Activated CD8-positive, alpha-beta T cell treated with anti-CD3 and anti-CD28 coated beads, Interleukin-2, amount 10 ng/mL, durations not matched to agents 7 days and 5 days (primary cell): ENCODE measurements at places on chromosomes 3 and 15.

DNA sequence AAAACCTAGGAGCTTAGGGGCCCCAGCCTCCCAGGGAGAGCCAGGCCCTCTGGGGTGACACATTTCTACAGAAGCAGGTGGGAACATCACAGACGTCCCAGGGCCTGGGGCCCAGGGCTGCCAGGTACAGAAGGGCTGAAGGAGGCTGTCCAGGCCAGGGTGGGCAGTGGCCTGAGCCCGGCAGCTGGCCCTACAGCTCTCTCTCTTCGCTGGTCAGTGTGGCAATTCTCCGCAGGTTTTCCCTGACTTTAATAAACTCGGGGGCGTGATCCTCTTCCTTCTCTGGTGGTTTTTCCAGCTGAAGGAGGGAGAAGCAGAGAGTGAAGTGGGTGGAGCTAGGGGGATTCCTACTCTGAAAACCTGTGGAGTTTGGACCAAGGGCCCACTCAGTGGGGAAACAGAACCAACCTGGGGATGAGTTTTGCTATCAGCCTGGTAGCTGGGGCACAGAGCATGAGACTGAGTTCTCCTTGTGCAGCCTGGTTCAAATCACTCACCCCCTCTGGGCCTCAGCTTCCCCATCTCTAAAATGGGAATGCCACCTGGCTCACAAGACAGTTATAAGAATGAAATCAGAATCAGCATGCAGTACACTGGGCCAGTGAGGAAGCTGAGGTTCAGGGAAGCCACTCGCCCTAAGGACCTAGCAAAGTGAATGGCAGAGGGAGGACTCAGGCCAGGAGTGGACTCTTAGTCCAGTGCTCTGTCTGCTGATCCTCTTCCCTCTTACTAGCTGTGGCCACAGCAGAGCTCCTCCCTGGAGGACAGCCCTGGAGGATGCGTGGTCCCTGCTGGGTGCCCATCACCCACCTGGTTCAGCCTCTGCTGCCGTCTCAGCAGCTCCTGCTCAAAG is 10.6 kb downstream of the FAM107A start:
- DNase-seq: no peak

DNA sequence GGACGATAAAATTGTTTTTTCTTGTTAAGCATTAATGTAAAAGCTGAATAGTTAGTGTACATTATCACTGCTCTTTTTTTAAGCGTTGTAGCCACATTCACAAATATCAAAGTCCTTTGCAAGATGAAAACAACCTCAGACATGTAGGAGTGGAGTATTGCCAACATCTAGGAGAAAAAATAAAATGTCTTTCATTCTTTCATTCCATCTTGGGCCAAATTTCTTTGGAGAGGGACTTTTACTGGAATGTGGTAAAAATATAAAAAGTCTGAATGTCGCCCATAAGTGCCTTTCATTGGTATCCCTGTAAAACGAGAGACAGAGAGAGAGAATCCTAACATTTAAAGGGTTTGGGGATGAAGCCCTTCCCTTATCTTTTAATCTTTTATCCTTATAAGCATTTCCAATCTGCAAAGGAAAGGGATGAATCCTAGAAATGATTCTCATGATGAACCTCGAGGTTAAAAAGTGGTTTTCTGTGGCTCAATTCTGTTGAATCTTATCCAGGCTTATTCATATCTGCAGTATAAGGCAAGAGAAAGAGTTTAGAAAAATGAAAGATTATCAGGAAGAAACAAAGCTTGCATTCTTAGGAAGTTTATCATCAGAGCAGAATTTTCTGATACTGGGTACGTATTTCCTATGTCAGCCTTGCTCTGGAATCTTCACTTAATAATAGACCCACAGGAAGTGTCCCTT is 1031.7 kb downstream of the MCTP2 start:
- no peak for DNase-seq

DNA sequence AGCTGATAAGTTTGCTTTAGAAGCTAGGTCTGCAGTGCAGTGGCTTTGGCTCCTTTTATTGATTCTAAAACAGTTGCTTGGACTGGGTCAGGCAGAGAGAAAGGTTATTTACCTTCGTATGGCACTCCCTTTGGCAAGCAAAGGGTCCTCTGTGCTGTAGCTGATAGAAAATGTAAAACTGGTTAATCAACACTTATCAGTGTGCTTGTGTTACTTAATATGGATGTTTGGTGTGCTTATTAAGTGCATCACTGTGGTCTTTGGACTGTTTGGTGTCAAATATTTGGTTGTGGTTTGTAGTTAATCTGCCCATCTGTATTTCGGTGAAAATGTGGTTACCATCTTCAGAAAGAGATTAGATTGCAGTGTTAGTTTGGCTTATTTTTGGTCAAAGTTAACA is 16.0 kb downstream of the UBE2E2 start:
- no peak for DNase-seq

DNA sequence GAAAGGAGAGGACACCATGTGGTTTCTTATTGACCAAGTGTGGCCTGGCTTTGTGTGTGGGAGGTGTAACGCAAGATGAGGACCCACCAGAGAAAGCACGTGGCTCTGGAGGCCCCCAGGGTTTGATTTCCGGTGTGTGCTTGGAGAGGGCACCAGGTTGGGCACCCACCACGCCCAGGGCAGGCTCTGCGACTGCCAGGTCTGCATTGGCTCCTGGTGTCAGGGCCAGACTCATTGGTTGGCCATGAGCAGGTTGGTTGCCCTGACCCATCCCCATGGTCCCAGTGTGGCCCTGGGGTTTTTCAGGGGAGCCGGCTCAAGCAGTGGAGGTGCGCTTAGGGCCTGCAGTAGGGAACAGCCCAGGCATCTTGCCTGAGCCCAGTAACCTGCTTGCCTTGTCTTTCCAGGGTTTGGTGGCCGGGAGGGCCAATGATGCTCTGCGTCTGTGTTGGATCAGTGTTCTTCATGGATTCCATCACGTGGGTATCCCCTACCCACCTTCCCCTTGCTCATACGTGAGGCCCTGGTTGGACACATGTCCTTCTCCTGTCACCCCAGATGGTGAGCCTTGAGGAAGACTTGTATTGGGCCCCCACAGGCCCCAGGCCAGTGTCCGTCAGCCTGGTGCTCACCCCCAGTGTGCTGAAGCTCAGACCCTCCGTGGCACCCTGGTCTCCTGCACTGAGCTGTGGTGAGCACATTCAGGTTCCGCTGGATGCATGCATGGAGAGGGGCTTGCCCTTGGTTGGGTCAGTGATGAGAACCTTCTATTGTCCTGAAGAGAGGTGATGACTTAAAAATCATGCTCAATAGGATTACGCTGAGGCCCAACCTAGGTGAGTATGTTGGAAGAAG is 193.9 kb downstream of the UBE3A start:
- DNase-seq: no peak

- DNase-seq: no peak
Observed at GRCh38 chr3:86790884-86791549, 199.9 kb downstream of the VGLL3 start.

DNA sequence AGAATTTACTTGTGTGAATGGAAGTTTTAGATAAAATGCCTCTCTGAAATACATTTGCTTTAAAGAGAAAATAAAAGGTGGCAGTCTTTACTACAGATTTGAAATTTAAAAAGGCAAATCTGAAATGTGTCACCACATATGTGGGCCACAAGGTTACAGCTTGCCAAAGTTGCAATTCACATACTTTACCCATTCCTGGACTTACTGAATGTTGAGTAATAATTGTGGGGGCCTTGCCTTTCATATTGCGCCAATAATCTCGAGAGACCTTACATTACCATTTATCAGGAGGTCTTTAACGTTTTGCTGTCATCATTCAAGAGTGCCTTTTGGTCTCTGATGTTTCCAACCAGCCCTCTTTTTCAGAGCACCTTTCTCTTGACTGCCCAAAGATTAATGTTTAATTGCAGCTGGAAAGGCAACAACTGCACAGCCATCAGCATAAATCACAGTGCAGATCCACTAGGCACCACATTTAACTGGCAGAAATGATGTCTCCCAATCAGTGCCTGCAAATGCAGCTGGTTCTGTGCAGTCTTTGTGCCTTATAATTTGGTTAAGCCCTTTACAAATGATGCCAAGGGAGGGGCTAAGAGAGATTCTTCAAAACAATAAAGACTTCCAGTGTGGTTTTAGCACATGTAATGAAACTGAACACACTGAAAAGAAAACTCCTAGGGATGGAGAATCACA is 206.8 kb downstream of the MAGI1 start:
- DNase-seq: no peak

DNA sequence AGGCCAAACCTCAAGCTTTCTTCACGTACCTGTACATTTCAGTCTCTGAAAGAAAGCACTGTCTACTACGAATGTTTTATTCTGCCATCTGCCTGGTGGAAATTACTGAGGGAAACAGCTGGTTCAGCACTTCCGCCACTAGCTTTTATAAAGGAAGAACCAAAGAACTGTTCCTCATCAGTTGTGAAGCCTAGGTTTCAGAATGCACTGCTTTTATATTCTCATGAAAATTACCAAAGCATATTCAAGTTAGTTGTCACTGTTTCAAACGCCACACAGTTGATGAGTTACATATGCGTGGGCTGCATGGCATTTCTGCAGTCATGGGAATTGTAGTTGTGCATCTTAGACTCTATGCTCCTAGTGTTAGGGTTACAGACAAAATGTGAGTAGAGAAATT is 21.5 kb upstream of the ZBTB38 start:
- DNase-seq: no peak

DNA sequence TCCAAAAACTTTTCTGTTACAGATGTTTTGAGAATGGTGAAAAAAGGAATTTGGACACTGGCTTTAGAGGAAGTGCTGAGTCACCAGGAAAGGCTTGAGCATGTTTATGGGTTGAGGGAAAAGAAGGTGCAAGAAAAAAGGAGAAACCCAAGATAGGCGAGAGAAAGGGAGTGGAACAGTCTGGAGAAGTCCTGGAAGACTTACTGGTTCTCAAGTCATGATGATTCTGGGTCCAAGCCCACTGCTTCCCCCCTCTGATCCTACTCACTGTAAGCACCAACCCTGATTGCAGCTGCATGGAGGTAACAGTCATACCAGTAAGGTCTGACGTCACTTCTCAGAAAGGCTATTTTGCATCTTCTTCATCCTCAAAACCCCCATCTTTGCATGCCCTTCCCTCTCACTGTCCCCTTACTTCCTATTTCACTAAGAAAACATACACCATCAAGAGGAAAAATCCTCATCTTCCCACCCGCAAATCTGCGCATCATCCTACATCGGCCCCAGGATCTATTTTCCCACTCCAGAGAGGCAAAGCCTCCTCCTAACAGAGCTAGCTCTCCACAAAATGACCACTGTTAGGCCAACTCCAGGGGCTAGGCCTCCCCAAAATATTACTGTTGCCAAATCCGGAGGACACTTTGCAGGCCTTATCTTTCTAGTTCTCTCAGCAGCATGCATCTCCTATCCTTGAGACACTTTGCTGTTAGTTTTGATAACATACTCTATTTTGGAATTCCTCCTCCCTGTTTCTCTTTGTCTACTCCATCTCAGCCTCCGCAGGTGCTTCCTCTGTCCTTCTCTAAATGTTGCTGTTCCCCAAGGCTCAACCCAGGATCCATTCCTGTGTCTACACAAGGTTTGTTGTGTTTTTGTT is 3.2 kb upstream of the ATP13A3 start:
- DNase-seq: no peak

DNA sequence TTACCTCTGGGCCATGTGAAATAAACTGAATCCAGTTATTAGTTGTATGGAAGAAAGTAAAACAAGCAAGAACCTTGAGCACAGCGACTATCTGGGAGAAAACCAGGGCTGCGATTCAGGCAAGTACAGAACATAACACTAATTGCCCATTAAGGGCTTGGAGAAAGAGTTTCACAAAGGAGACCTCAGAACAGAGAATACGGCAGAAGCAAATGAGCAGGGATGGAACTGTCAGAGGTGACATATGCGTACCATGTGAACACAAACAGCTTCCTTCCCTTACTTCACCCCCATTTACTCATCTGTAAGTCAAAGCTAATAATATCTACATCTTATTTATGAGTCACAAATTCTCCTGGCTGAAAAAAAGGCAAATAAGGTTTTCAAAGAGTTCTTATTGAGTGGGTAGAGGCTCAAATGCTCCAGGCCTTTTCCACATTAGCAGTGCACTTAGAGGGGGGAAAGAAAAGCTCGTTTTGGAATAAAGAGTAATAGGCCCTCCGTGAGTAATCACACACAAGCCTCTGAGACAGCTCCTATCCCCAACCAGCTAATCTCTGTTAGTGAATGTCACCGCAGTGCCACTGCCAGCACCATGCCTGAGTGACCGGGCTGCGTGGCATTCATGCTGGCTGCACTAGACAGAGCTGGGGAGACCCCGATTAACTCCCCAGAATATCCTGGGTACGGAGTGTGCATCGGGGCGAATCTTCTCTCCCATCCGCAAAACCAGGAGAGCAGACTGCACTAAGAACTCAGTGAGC is 2.6 kb downstream of the PCSK6 start:
- DNase-seq: no peak

- no peak for DNase-seq
Observed at GRCh38 chr3:156455839-156456238, 99.1 kb downstream of the SSR3 start.

DNA sequence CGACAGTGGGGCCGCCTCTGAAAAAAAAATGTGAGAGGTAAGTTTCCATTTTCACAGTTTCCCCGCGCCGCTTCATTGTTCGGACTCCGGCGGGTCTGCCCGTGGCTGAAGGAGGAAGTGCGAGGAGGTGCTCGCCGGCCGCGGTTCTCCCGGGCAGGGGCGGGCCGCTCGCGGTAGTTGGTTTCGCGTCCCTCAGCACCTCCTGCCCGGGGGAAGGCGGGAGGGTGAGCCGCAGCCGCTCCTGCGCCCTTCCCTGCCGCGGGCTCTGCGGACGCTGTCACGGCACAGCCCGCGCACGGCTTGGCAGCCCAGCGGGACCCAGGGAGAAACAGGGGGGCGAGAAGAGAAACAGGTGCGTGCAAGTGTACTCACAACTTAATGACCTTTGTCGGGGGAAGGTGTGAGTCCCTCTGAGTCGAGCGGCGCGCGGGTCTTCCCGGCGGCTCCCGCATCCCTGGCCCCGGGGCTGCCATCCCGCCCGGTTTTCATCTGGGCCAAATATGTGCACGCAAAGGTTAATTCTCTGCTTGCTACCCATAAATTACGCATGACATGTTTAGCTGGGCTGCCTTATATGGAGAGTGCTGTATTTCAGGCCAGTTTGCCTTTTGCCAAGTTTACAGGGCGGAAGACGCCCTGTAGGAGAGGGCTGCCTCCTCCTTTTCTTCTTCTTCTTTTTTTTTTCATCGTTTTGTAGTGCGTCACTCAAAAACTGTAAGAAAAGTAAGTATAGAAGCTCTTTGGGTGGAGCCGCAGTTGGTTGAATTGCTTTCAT is 514 bp downstream of the MBNL1 start:
- peak; percentile 53 for DNase-seq

- DNase-seq: no peak
Observed at GRCh38 chr15:41795996-41796856, 21.9 kb downstream of the MAPKBP1 start.

- DNase-seq: no peak
Observed at GRCh38 chr3:124248471-124249028, 256.6 kb upstream of the ROPN1 start.

- no peak for DNase-seq
Observed at GRCh38 chr15:40754574-40754882, 526 bp downstream of the RMDN3 start.
